NCI-H2107 (cell line): ENCODE measurements at places on chromosomes 1 and 21.

DNA sequence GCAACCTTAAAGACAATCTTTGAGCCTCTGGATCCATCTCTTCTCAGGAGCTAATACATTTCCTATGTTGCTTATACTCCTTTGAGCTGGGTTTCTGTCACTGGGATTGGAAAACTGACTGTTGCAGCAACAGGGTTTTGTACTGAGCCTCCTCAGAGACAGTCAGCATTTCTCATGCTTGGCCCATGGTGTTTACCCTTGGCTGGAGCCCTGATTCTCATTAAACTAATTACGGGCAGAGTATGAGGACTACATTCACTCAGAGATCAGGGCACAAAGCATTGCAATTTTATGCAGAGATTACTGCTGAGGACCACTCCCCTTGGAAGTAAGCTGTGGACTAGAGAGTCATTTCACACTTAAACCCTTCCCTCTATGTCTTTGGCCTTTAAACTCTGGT is 134.5 kb downstream of the LRIG2 start:
- DNase-seq, result no peak

- no peak for DNase-seq
These were observed 54.2 kb downstream of the SH3GLB1 start for GRCh38 chr1:86758570-86758969.

GRCh38 chr1:78227705-78228635 is 182.2 kb downstream of the GIPC2 start:
- no peak for DNase-seq

DNA sequence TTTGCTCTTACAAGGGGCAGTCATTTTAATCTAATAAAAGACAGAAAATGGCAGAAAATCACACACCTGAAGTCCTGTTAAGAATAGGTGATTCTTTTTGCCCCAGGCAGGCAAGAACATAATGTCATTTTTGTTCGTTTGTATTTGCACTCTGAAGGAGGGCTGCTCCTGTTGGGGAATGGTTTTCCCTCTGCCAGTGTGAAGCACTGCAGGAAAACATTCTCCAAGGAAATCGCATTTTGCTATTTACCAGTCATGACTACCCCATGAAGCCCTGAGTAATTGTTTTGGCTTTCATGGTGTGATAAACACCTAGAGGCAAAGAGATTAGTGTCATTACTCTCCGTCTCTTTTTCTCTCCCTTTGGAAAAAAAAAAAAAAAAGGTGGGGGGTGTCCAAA is 345.5 kb downstream of the NTNG1 start:
- DNase-seq, result no peak

DNA sequence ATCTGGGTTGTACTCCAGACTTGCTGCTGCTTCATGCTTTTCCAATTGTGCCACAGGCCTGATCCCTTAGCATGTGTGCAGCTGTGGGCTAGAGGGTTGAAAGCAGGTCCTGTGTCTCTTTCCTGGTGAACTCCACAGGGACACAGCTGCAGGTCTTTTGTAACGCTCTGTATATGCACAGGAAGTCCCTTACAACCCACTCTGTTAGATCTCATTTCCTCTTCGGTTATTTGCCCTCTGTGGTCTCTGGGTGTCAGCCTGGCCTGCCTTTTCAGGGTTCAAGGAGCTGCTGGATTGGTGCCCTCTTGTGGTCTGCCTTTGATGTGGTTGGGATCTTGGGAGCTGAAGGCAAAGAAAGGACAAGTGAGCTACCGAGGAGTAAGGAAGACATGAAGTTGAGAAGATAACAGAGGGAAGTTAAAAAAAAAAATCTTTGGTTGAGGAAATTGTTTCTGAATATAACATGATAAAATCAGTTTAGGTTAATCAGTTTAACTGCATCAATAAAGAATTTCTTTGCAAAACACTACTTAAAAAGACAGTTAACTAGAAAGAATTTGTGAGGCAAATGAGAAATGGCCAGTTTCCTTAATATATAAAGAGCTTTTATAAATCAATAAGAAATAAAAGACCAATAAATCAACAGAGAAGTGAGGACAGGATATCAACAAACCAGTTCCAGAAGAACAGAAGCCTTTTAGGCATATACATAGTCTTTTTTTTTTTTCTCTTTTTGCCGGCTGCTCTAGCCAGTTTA is 44.1 kb downstream of the UCK2 start:
- DNase-seq, result no peak

DNA sequence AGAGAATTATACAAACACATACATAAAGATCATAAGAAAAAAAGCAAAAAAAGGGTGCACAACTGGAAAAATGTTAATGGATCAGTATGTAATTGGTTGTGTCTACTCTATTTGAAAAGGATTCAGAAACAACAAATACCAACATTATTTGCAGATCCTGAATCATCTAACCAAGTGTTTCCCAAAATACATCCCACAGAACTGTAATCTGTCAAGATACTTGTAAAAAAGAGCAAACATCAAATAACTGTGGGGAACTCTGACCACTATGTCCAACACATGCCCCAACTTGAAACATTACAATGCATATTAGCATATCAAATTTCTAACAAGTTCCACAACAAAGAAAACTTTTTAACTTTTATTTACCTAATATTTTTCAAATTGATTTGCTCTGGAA is 22.6 kb downstream of the ANKRD13C start:
- no peak for DNase-seq

DNA sequence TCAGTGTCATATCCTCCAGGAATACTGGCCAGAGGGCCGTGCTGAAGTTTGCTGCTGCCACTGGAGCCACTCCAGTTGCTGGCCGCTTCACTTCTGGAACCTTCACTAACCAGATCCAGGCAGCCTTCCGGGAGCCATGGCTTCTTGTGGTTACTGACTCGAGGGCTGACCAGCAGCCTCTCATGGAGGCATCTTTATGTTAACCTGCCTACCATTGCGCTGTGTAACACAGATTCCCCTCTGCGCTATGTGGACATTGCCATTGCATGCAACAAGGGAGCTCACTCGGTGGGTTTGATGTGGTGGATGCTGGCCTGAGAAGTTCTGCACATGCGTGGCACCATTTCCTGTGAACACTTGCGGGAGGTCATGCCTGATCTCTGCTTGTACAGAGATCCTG is 24.8 kb downstream of the MTR start:
- DNase-seq, result no peak

GRCh38 chr1:942864-943533 is 16.1 kb downstream of the NOC2L start:
- DNase-seq, result no peak

DNA sequence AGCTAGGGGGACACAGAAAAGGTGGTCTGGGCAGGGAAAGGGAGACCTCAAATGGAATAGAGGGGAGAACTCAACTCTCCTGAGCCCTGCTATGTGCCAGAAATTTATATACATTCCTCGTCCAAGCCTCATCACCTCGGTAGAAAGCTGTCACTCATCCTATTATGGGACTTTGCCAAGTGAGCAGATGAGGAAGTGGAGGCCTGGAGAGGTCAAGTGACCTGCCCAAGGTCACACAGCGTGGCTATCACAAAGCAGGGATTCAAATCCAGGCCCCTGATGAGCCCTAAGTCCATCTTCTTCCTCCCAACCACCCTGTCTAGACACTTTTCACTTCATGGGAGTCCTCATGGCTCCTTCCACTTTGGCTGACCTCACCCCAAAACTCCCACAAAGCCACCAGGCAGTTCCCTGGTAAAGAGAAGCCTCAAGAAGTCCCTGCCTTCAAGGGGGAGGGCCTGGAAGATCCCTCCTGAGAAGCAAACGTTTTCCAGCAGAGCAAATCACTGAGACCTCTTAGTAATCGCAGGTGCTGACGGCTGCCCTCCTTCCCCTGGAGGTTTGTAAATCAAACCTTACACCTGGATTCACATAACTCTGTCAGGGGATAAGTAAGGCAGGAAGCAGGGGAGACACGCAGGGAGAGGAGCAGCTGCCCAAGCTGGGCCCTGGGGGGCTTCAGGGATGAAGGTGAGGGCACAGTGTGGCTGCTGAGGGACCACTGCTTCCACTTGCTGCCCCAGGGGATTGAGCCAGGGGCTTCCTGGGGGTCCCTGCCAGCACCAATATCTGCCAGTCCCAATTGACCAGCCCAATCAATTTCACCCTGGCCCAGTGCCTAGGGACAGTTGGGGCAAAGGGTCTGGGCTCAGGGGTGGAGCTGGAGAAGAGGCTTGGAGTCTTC is 351.2 kb downstream of the MATN1 start:
- no peak for DNase-seq

DNA sequence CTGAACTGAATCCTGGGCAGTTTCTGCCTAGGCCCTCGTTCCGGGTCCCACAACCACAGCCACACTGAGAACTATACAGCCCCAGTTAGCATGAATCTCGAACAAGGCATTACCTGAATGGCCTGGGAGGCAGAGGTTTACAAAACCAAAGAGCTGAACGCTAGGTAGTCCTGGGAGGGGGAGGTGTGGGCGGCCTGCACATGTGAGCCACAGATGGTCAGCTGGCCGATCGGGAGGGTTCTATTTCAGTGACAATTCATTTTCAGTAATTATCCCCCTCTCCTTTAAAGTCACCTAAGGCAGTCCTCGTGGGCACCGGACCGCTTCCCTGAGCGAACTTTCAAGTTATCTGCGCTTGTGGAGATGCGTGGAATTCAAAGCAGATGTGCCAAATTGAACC is 111.9 kb downstream of the GLIS1 start:
- DNase-seq, result no peak

DNA sequence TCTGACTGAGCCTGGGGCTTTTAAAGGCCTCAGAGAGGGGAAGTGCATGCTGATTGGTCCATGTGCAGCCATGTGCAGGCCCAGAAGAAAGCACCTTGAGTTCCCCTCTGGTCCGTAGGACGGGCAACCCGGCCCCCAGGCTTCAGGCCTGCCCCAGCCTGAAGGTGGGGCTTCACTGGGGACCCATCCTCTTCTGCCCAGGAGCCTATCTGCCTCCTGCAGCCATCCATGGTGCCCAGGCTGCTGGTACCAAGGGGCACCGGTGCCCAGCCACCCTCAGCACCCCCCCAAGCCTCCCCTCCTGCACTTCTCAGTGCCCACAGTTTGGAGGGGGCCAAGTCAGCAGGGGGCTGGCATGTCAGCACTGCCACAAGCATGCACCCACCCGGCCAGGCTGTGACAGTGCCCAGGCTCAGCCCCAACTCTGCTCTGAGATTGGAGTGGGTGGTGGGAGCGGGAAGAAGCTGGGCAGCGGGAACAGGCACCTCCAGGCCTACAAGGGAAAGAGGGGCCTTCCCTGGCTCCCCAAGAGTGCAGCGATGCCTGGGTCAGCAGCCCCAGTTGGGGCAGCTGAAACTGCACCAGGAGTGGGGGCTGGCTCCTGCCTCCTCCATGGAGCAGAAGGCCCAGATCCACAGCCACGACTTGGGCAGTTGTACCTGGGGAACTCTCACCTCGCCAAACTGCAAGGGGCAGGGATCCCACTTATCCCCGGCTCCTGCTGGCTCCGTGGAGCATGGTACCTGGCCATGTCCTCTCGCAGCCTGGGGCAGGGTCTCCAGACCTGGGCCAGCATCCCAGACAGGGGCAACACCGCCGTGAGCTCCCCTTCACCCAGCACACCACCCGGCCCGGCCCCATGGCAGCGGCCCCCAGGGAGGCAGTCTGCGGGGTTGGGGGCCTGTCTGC is 11.7 kb downstream of the COL6A2 start:
- no peak for DNase-seq

DNA sequence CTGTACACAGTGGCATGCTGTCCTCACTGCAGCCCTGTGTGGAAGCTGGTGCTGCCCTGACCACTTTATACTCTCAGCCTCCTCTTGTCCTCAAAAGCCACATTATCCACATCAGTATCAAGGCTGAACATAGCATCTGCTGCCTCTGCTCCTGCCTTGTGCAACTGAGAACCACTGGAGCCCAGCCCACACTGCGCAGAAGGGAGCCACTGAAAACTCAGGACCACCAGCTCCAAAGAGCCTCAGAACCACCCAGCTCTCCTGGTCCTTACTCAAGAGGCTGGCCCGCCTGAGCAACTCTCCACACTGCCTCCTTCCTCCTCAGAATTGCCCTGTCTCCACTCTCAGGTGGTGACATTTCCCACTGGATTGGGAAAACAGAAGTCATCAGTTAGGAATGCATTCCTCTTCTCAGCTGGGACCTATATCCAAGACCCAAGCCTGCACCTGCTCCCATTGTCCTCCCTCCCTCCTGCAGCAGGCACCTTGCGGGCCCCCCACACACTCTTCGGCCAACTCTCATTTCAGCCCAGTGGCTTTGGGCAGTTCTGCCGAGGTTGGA is 7.0 kb upstream of the KISS1 start:
- no peak for DNase-seq

- no peak for DNase-seq
These were observed 75.8 kb downstream of the PGBD5 start for GRCh38 chr1:230350208-230350921.

GRCh38 chr1:244155661-244156060 is 104.6 kb downstream of the ZBTB18 start:
- no peak for DNase-seq

DNA sequence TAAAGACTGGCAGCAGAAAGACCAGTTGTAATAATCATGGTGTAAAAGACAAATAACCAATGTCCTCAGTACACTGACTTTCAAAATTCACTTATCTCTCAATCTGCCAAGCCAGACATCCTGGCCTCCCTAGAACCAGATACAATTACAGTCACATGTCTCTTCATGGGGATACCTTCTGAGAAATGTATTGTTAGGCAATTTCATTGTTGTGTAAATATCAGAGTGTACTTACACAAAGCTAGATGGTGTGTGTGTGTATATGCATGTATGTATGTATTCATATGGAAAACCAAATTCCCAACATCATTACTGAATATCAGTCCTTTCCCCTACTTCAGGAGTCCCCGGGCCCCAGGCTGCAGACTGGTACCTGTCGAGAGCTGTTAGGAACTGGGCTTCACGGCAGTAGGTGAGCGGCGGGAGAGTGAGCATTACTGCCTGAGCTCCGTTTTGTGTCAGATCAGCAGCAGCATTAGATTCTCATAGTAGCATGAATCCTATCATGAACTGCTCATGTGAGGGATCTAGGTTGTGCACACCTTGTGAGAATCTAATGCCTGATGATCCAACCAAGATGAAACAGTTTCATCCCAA is 65.3 kb upstream of the ZNF326 start:
- DNase-seq, result no peak

GRCh38 chr1:68010090-68010489 is 40.3 kb downstream of the DIRAS3 start:
- no peak for DNase-seq

DNA sequence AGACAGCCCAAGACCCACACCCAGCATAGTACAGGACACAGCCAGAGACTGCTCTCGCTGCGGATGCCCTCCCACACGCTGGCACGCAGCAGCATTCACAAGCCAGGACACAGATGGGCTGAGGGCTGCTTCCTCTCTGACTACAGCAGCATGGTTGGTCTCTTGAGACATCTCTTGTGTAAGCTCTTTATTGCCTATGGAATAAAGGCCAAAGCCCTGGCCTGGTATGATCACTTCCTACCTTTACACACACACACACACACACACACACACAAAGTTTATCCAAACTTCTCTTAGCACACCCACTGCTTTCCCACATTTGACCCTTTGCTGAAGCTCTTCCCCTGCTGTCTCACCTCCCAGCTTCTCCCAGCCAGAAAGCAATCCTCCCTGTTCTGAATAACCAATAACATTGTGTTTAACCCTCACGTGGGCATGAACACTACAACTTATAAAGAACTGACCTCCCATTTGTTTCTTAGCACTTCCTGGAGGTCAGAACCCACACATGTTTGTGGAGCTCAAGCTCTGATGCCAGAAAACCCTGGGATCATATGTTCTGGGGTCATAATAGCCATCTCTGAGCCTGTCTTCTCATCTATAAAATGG is 1.2 kb upstream of the LUZP1 start:
- DNase-seq, result no peak
